ENCODE measurements at places on chromosomes 1 and 21. TPM values are rescaled to one million over a fixed set of nuclear protein-coding genes. Genes with fewer than 3 reads are reported as not detected.

The BATF3 gene
- total RNA-seq: 2.9 TPM

The KMO gene
- 0.82 TPM for total RNA-seq

The GBP6 gene
- total RNA-seq: not detected

The TMPRSS3 gene
- total RNA-seq: 0.69 TPM

The FAM151A gene
- total RNA-seq: 19.2 TPM

The KRTAP19-3 gene
- not detected for total RNA-seq

The FMO1 gene
- total RNA-seq: not detected

The DYNLT5 gene
- total RNA-seq: 1.9 TPM

The SNRNP40 gene
- 33.4 TPM for total RNA-seq

The IVL gene
- total RNA-seq: not detected

The GALE gene
- total RNA-seq: 156 TPM

The S100A2 gene
- total RNA-seq: 1.3 TPM

The WDTC1 gene
- 56.4 TPM for total RNA-seq

The CELA2B gene
- total RNA-seq: not detected

The APCS gene
- total RNA-seq: not detected

The RIPK4 gene
- total RNA-seq: 14.8 TPM

The SLC9C2 gene
- total RNA-seq: not detected

The AMY1B gene
- not detected for total RNA-seq

The CLCNKA gene
- 3.4 TPM for total RNA-seq

The IKBKE gene
- 24.7 TPM for total RNA-seq

The ITLN2 gene
- not detected for total RNA-seq

The ERVH48-1 gene
- not detected for total RNA-seq

The CSF1 gene
- total RNA-seq: 6.5 TPM

The OR2L13 gene
- total RNA-seq: not detected

The OR2T29 gene
- total RNA-seq: not detected

The PCSK9 gene
- total RNA-seq: 9.2 TPM

The WLS gene
- 100 TPM for total RNA-seq

The SPRR1B gene
- not detected for total RNA-seq

The UBE2J2 gene
- 49.8 TPM for total RNA-seq

The GSTM5 gene
- total RNA-seq: 6.1 TPM

The PCBP3 gene
- 4.5 TPM for total RNA-seq

The RHD gene
- total RNA-seq: not detected

The FCN3 gene
- total RNA-seq: 0.60 TPM

The ANGPTL3 gene
- total RNA-seq: not detected

The FALEC gene
- not detected for total RNA-seq

The INSRR gene
- not detected for total RNA-seq

The ACBD3 gene
- 49.9 TPM for total RNA-seq

The LRRC3 gene
- total RNA-seq: 17.9 TPM

The LPAR3 gene
- 2.5 TPM for total RNA-seq

The MAB21L3 gene
- 4.7 TPM for total RNA-seq

The RORC gene
- 9.5 TPM for total RNA-seq

The RBM11 gene
- 0.65 TPM for total RNA-seq

The KRTAP13-2 gene
- 2.9 TPM for total RNA-seq

The KLHL17 gene
- total RNA-seq: 9.0 TPM

The PLA2G2A gene
- total RNA-seq: 34.8 TPM

Data from mucosa of descending colon (tissue), 3 donors.